Stimulated activated CD4-positive, alpha-beta T cell treated with anti-CD3 and anti-CD28 coated beads, Interleukin-15, amount 100 ng/mL, for 1 hour (primary cell): ENCODE measurements at places on chromosomes 16 and 17.

- DNase-seq: no peak
These were observed 18.5 kb upstream of the DOC2B start for GRCh38 chr17:199806-200545.

DNA sequence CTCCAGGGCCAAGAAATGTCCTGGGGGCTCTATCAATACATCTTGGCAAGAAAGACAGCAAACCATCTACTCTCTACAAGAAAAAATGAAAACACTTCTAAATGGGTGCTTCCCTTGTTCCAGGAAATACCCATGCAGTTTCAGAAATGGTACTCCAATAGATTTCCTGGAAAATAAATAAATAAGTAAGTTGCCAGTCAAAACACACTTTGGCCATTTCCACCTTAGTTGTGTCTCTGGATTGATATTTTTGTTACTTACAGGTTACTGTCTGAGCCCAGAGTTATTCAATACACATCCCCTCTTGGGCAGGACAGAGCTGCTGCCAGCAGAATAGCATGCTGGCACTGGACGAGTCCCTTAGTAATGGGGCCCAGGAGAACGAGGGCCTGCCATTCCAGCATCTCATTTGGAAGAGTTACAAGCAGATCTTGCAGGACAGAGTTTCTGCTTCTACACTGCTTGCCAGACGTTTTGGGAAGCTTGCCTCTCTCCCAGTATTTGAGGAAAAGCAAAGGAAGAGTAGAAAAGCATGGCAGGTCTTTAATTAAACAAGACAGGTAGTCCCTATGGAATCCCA lies 100.5 kb downstream of the SMG6 start:
- DNase-seq: no peak

- no peak for DNase-seq
These were observed 19.0 kb upstream of the N4BP1 start for GRCh38 chr16:48629016-48629415.

GRCh38 chr16:62738666-62739460 lies 702.6 kb upstream of the CDH8 start:
- no peak for DNase-seq

DNA sequence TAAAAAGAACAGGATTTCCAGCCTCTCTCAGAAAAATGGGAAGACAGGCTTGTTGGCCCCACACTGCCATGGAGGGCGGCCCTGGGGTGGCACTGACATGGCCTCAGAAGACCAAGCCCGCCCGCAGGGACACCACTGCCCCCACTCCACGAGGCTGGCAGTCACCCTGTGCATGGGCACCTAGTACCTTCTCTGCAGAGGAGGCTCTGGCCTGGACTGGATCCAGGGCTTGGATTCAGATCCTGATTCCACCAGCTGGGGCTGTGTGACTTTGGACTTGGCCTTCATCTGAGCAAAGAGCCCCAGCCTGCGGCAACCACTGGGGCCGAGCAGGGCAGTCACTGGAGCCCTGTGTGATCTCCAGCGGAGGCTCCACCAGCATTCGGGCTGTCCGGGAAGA lies 16.8 kb upstream of the FASN start:
- no peak for DNase-seq

- DNase-seq: peak; percentile 46
These were observed 479 bp downstream of the ITGA3 start for GRCh38 chr17:50056217-50056960.

DNA sequence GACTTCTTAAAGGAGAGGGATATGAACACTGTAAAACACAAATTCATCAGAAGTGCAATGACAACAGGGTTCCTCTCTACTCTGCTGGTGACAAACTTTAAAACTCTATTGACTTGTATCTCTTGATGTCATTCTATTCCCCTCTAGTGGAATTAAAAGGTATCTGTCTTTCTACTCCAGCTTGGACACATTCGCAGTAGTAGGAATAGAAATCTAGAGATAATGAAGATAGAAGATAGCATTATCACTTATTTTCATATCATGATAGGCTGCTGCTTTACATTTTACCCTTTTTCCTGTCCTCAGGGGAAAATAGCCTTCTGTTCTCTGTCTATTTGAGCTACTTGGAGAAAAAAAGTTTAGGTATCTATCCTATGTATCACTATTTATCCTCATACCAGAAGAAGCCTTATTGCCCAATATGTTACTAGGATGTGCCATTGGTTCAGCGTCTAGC lies 209.6 kb upstream of the CACNG5 start:
- no peak for DNase-seq

DNA sequence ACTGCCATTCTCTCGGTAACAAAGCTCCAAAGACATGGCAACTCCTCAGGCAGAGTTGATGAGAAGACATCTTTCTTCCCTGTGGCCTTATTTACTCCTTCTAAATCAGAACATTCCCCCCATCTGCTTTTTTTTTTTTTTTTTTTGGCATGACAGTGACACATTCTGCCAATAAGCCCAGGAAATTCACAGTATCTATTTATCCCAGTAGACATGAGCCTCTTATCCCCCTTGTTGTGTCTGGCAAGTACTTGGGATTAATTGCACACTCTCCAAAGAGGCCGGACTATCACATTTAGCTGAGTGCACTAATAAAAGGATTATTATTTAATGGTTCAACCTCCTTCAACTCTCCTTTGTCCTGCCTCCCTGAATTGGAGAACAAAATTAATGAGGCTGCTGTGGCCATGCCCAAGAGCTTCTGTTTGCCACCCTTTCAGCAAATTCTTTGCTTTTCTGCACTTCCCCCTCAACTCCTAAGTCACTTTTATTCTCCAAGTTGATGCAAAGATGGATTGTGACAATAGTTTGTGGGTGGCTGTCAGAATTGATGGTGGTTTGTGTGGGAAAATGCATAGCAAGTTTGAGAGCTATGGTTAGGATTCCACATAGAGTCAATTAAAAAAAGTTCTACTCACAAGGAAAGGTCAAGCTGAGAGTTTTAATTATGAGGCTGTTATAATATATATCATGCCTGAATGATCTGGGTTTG lies 47.2 kb downstream of the GPR139 start:
- DNase-seq: no peak

- DNase-seq: no peak
These were observed 121.7 kb downstream of the MYO1D start for GRCh38 chr17:32755045-32755805.

DNA sequence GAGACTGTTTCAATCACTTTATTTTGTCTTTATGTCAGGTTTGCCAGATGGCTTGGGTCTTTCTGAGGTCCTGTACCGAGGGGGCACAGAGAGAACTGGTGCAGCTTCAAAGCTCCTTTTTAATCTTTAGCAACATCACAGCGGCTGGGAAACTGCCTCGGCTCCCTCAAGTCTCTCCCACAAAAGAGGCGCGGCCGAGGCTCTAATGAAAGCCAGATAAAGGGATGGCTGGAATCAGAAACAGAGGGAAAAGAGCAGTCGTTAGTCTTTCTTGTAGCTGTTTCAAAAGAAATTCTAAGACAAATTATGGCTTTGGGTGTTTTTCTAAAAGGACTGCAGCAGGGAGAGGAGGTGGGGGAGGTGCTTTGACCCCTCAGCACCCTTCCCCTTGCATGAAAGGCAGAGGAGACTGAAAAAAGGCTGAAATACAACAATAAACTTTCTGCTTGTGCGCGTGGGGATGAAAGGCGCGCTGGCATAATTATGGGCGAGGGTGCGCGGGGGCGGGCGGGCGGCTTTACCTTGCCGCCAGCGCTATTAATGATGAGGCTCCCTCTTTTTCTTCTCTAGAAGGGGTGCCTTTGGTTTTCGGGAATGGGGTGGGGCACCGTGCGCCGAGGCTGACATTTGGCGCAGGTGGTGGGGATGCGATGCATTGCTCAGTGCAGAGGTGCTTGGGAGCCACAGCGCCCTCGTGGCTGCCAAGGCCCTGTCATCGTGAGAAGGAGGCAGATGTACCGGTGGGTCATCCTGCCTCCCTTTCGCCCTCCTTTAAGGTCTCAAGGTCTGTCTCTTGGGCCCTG lies 22.3 kb upstream of the BRD7 start:
- DNase-seq: no peak

GRCh38 chr17:61379457-61380216 lies 20.0 kb upstream of the TBX2 start:
- no peak for DNase-seq

DNA sequence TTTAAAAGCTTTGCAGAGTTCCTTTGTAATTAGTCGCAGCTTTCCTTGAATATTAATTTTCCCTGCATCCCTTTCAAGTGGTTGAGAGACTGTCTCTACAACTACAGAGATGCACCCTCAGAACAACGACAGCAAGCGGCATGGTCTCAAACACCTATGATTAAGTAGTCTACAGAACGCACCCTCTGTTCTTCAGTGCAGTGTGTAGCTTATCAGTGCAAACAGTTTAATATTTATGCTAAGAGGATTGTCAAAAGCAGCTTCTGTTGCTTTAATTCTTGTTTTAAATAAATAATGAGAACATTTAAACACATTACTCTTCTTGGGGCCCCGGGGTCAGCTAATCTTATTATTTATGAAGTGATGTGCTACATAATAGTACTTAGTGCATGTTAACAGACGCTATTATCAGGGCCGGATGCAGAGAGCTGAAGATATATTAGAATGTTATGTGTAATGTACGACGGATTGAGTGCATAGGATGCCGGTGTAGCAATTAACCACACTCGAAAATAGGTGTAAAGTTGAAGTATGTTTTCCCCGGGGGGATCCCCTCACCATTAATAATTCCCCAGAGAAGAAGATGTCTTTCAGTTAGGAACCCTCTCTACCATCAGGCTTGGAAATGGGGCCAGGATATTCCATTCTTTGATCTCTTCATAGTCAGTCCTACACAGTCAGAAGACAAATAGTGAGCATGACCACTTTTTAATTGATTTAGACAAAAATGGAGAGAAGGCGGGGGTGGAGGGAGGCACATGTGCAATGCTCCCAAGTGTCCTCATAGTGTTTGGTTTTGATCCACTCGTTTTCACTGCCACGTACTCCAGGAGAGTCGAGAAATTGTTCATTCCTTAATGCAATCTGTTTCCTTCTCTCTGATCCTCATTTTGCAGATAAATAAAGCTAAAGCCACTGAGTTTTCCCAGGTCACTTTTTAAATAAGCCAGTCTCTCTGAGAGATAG lies 176.3 kb downstream of the IRX3 start:
- DNase-seq: no peak

- DNase-seq: no peak
These were observed 46.6 kb downstream of the HOXB1 start for GRCh38 chr17:48484256-48484655.

GRCh38 chr16:89958068-89958467 lies 9.5 kb downstream of the DEF8 start:
- no peak for DNase-seq

GRCh38 chr17:66950886-66951604 lies 13.5 kb upstream of the CACNG4 start:
- DNase-seq: no peak

- DNase-seq: no peak
These were observed 129.9 kb downstream of the RAP1GAP2 start for GRCh38 chr17:2926019-2926650.

GRCh38 chr16:50229149-50229726 lies 37.1 kb upstream of the ADCY7 start:
- no peak for DNase-seq

DNA sequence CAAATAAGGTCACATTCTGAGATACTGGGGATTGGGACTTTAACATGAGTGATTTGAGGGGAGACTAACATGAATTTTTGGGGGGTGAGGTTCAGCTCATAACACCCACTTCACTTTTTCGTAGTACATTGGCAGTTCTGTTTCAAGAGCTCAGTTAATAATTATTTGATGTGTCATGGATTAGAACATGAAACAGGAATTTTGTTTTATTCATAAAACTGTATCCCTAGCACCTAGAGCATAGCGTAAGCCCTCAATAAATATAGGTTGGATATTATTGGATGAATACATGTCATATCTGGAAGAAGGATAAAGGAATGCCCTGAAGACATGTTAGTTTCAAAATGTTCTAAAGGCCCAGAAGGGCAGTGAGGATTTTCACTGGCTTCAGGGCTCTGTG lies 119.8 kb downstream of the PRKCA start:
- DNase-seq: no peak

- no peak for DNase-seq
These were observed 431.3 kb downstream of the HS3ST3B1 start for GRCh38 chr17:14732211-14732610.

DNA sequence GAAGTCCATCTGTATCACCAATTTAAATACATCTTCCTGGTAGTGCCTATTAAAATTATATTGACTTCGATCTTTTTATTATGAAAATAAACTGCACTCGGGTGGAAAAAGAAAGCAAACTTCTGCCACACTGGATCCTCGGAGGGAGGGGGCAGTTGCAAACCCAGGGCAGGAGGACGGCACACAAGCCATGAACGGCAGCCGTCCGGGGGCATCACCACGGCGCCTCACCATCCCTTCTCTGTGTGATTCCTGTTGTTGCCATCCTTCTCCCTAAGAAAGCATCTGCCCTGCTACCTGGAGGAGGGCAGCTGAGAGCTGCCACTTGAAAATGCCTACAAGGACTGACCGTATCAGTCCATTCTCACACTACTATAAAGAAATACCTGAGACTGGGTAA lies 53.9 kb upstream of the ENPP7 start:
- DNase-seq: no peak

DNA sequence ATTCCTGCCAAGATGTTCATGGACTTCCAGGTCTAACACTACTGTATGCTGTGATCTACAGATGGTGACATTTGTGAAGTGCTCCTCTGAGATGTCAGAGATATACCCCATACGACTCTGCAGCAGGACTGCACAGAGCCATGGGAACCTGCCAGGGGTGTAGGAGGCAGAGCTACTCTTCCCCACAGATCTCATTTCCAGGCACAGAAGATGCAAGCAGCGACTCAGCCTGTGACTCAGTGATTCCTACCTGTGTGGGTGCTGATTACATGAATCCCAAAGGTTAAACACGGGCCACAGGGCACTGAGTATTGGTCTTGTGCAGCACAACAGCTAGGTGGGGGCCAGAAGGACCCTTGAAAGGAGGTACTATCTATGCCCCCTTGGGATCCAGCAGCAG lies 137.0 kb upstream of the SOX9 start:
- DNase-seq: no peak

GRCh38 chr16:24855678-24856077 lies 9.9 kb downstream of the SLC5A11 start:
- no peak for DNase-seq

DNA sequence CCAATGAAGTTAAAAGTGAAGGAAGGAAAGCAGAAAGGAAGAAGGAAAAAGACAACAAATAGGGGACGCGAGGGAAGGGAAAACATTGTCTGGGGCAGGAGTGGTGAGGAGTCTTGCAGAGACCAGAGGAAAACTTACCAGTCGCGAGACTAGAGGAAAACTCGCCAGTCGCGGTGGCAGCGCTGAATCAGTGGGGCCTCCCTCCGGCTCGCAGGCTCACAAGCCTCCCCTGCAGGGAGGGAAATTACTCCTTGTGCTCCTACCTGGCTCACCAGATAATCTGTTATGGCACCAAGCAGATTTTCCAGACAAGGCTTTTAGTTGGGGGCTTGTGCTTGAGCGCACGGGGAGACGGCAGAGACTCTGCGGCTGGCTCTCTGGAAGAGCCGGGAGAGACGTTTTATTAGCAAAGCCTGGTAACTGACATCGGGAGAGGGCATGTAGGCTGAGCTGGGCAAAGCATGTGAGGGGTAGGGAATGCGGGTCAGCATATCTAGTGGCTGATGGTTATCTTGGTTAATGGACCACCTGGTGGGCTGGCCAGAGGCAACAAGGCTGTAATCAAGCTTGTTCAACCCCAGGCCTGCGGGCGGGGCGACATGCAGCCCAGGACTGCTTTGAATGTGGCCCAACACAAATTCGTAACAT lies 37.1 kb downstream of the LCMT1 start:
- no peak for DNase-seq
